Type B pancreatic cell (in vitro differentiated cells): ENCODE measurements at places on chromosomes 1 and 21. TPM values are rescaled to one million over a fixed set of nuclear protein-coding genes. Genes with fewer than 3 reads are reported as not detected.

Gene S100A1
- 0.97 TPM in 1 of 2 replicates, not detected in the other for total RNA-seq

Gene ANXA9
- 5.8 and 9.5 TPM in 2 replicates for total RNA-seq

Gene TMEM234
- total RNA-seq, result 33.9 and 35.4 TPM in 2 replicates

Gene LINGO4
- not detected in 2 replicates for total RNA-seq

Gene ANGPTL1
- 0.43 and 17.9 TPM in 2 replicates for total RNA-seq

Gene BLACAT1
- total RNA-seq, result 2.4 and 6.8 TPM in 2 replicates

Gene SELL
- total RNA-seq, result 0.17 TPM in 1 of 2 replicates, not detected in the other

Gene PKLR
- 1.0 and 2.4 TPM in 2 replicates for total RNA-seq

Gene RNU1-1
- total RNA-seq, result 2,993 and 3,564 TPM in 2 replicates

Gene TMCC2
- total RNA-seq, result 3.0 and 6.2 TPM in 2 replicates

Gene RGS8
- 0.33 and 1.1 TPM in 2 replicates for total RNA-seq

Gene CD52
- 0.75 and 0.93 TPM in 2 replicates for total RNA-seq

Gene FCRL4
- total RNA-seq, result not detected in 2 replicates

Gene TDRD5
- 0.52 TPM in 1 of 2 replicates, not detected in the other for total RNA-seq

Gene LCE2B
- total RNA-seq, result not detected in 2 replicates

Gene TCP10L
- 0.93 and 1.2 TPM in 2 replicates for total RNA-seq

Gene SIK1
- 17.0 and 44.3 TPM in 2 replicates for total RNA-seq

Gene KCNJ9
- not detected in 2 replicates for total RNA-seq

Gene TEDDM1
- total RNA-seq, result not detected in 2 replicates

Gene ZBTB37
- total RNA-seq, result 11.5 and 14.6 TPM in 2 replicates

Gene GCSAML
- not detected in 2 replicates for total RNA-seq

Gene DNM3
- total RNA-seq, result 1.2 and 2.1 TPM in 2 replicates

Gene CASQ2
- total RNA-seq, result 0.14 TPM in 1 of 2 replicates, not detected in the other

Gene AK5
- total RNA-seq, result 1.0 and 3.4 TPM in 2 replicates

Gene NBPF4
- 0.10 TPM in 1 of 2 replicates, not detected in the other for total RNA-seq

Gene TMEM52
- 1.8 and 3.9 TPM in 2 replicates for total RNA-seq

Gene CRABP2
- total RNA-seq, result 83.7 and 370 TPM in 2 replicates

Gene ANGEL2
- total RNA-seq, result 22.2 and 36.0 TPM in 2 replicates

Gene CLCA4
- 0.10 TPM in 1 of 2 replicates, not detected in the other for total RNA-seq

Gene MSH4
- 0.58 and 0.64 TPM in 2 replicates for total RNA-seq

Gene ADAMTSL4
- total RNA-seq, result 12.5 and 24.6 TPM in 2 replicates

Gene COL11A1
- total RNA-seq, result 1.2 and 58.3 TPM in 2 replicates

Gene TNFRSF18
- total RNA-seq, result 0.38 TPM in 1 of 2 replicates, not detected in the other

Gene RIIAD1
- total RNA-seq, result 3.1 and 3.6 TPM in 2 replicates

Gene ASH1L
- 40.7 and 43.7 TPM in 2 replicates for total RNA-seq

Gene CRNN
- total RNA-seq, result not detected in 2 replicates

Gene NPPA
- total RNA-seq, result not detected in 2 replicates

Gene FTCD
- total RNA-seq, result 26.9 and 45.0 TPM in 2 replicates
